ENCODE measurements at places on chromosomes 12 and 14.

GRCh38 chr14:67738740-67739504, 37.2 kb downstream of the RDH12 start:
- peak; percentile 48 for DNase-seq

DNA sequence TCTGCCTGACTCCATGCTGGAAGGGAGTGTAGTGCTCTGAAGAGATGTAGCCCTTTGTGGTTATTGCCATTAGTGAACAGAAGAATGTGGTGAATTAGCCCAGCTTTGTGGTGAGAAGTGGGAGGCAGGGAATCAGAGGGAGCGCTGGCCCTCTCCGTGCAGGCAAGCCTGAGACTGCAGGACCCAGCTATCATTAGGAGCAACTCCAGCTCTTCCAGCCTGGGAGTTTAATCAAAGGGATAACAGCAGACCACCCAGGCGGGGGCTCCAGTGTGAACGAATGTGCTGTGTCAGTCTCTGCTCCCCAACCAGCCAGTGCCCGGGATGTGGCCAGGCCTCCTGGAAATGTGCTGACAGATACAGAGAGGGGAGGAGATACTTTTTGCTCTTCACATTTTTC, 142.7 kb downstream of the TTLL5 start:
- DNase-seq = no peak

DNA sequence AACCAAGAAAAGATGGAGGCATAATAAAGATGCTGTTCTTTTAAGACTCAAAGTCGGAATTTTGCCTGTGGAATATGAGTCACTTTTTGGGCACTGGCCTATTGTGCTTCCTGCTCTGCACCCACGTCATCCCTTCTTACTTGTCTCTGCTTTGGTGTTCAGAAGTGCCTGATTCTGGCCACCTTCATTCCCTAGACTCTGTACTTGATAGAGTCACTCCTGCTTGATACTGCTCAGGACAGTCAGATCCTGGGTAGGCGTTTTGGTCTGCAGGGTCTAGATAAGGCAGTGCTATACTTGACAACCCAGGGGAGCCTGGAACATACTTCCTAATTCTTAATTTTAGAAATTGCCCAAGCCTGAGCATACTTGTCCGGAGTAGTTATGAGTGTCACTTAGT, 1.9 kb downstream of the LRRK2 start:
- DNase-seq = no peak

GRCh38 chr14:24659916-24660570, 26.1 kb upstream of the GZMB start:
- DNase-seq = no peak

- DNase-seq = no peak
Observed at GRCh38 chr12:12219664-12220063, 47.2 kb downstream of the LRP6 start.

- no peak for DNase-seq
Observed at GRCh38 chr14:47651337-47651736, 24.1 kb downstream of the MDGA2 start.

DNA sequence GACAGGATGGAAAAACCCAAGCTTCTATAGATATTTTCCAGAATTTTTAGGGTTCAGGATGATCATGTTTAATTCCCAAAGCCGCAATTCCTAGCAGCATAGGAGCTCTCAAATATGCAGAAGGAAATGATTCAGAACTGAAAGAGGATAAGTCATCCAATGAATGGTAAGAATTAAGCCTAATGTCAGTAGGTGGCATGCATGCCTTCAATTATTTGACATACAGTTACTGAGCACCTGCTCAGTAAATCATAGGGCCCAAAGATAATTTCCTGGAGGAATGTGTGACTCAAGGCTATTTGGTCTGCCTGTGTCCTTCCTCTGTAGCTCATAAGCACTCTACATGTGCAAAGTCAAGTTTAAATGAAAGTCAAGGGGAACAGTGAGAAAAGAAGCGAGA, 116.8 kb upstream of the SLC38A4 start:
- no peak for DNase-seq

- no peak for DNase-seq
Observed at GRCh38 chr14:94625353-94625635, 13.1 kb downstream of the SERPINA3 start.

DNA sequence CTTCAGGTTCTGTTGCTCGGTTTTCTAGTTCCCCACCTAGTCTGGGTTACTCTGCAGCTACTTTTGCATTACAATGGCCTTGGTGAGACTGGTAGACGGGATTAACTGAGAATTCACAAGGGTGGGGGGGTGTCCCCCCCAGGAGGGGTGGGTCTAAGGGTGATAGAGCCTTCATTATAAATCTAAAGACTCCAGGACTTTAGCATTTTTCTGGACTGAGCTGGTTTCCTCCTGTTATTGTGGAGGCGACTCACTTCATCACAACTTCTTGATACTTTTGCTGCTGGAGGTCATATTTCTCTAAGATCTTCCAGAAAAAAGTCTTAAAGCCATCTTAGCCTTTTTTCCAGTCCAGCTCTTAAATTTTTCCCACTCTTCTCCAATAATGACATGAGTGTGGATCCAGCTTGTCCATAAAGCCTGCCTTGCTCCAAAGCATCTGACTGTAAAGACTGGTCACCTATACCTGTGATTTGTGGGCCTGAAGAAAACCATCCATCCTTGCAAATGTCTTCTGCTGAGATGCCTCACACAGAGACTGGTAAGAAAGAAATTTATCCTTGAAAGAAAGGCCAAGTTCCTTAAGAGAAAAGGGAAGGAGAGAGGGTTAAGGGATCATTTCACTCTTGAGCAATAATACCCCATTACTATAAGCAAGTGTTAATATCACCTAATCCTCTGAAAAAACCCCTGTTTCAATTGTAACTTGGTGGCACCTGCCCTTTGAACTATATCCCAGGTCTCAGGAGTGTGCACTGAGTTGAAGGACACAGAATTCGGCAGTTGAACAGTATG, 19.7 kb upstream of the SLC2A14 start:
- DNase-seq = no peak

DNA sequence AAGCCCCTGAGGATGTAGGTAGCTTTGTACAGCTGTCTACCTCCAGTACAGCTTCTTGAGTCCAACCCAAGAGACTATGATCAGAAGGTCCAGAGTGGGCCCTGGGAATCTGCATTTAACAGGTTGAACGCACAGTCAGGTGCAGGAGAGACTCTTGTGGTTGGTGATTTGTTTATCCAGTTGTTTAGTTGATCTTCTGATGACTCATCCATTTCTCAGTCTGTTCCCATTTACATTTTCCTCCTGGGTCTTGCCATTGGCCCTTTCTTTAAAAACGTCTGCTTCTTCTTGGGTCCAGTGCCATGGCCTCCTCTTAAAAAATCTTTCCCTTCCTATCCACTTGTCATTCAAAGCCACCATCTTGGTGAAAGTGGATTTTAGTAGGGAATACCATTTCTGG, 734.2 kb downstream of the MED13L start:
- DNase-seq = peak; percentile 5

DNA sequence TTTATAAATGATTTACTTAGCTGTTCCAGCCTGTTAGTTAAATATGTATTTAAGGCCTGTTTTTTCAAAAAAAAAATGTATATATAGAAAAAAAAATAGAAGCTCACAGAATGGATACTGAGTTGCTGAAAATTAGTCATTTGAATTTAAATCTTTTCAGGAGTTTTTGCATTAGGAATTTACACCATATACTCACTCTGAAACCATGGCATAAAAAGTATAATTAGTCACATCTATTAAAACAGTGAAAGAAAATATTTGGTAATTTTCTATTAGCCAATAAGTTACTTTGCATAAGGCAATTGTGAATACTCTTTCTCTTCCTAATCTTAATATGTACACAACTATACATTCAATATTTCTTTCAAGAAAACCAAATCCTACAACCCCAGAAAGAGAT, 51.9 kb downstream of the HMGA2 start:
- DNase-seq = no peak

GRCh38 chr14:100106250-100107112, 41.3 kb downstream of the EVL start:
- no peak for DNase-seq

- DNase-seq = no peak
Observed at GRCh38 chr12:3669594-3669993, 83.3 kb downstream of the CRACR2A start.

DNA sequence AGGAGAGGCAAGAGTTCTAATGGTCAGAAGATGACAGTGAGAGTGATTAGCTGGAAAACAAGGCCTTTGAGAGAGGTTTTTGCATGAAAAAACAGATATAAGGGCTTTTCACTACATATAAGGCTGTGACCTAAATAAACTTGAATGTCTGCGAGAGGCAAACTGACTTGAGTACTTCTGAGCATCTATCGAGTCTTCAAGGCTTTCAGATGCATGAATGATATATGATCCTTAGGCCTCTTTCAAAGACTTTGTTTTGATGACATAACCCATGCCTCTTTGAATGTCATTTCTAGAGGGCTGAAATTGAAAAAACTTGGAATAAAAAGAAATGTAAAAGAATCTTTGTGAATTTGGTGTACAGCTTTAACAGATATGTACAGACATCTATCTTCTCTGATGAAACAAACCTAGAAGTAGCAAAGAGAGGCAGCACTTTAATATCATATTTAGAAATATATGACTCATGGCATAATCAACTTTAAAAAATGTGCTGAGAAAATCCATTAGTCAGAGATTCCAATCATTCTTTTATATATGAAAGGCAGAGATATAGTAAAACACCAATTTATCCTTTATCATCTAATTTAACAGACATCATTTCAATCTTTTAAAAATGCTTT, 72.6 kb downstream of the PPM1H start:
- DNase-seq = no peak

GRCh38 chr12:101298426-101298825, 18.5 kb downstream of the UTP20 start:
- no peak for DNase-seq

- DNase-seq = no peak
Observed at GRCh38 chr14:89401761-89402160, 15.3 kb downstream of the FOXN3 start.

DNA sequence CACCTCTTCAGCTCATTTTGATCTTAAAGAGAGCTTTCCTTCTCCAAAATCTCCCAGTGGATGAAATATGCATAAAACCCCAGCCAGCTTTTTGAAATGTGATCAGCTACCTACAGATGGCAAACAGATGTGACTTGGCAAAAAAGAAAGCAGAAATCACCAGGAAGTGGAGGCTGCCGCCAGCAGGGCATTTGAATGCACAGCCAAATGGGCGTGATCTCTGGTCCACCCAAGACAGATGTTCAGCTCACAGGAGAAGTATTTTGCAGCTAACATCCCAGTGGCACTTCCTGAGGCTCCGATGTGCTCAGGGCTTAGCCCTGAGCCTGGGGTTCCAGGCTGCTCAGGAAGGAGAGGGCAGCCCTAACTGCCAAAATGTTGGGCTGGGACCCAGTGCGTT, 78.3 kb downstream of the LGMN start:
- DNase-seq = no peak

- no peak for DNase-seq
Observed at GRCh38 chr14:30332374-30332773, 226.6 kb upstream of the G2E3 start.

DNA sequence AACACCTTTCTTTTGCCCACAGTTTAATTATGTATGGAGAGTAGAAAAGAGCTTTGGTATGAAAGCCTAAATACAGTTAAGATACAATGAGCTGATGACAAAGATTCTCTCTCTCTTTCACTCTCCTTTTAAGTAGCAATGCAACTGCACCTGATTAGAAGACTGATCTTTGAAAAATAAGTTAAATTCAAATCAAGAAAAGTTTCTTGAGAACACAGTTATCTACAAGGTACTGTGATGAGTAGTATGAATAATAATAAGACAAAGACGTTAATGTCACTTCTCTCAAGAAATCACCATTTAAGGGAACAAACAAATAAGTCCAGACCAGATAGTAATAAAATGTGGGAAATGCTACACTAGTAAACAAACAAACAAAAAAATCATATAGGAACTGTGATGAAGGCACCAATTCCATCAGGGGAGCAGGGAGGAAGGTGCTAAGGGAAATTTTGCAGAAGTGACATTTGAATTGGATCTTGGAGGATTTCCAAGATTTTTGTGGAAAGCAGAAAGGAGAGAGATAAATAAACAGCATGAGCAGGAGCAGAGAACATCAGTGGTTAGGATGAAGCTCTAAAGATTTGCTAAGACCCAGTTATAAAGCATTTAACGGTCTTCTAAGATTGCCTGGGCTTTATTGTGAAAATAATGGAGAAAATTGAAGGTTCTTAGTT, 65.2 kb upstream of the STK38L start:
- DNase-seq = no peak

DNA sequence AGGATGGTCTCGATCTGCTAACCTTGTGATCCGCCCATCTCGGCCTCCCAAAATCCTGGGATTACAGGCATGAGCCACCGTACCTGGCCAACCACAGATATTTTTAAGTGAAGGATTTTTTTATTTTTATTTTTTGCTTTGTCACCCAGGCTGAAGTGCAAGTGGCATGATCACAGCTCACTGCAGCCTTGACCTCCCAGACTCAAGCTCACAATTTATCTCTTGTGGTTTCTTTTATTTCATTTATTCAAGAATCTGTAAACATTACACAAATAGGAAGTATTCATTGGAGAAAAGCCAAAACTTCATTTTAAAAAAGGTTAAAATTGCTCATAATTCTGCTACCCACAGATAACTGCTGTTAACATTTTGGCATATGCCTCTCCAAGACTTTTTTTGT, 13.3 kb downstream of the MOAP1 start:
- no peak for DNase-seq

- DNase-seq = no peak
Observed at GRCh38 chr12:3015356-3015755, 56.2 kb downstream of the TEAD4 start.

DNA sequence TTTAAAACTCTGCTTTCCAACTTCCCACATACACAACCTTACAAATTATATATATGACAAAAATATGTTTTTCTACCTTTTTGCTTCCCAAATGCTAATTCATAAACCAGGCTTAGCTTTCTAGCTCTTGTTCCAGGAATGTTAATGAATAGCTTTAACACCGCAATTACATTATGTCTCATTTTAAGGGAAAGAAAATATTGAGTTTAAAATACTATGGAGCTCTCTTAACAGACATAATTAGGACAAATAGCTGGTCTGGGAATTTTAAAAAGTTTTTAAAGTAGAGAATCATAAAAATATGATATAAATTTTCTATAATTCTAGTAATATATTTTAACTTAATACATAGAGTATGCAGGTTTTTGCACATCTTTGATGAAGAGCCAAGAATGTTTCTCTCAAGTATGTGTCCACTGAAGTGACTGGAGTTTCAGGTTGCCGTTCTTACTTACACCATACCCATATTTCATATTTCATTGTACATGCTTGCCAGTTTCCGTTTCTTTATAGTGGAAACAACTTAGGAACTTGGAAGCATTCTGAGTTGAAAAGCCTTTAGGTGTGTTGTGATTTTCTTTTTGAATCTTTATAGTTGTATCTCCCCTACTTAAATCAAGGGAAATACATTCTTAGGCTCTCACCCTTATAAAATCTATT, 90.6 kb upstream of the SLCO1C1 start:
- no peak for DNase-seq

- DNase-seq = no peak
Observed at GRCh38 chr14:64591809-64592208, 42.0 kb downstream of the PPP1R36 start.

GRCh38 chr12:5520831-5521230, 88.9 kb downstream of the NTF3 start:
- no peak for DNase-seq

- DNase-seq = no peak
Observed at GRCh38 chr14:24368562-24369252, 723 bp downstream of the NFATC4 start.
